ENCODE measurements at places on chromosomes 11 and 22.

- DNase-seq, result no peak
Measured at GRCh38 chr11:40054631-40055030, 1404.8 kb downstream of the LRRC4C start.

- DNase-seq, result no peak
Measured at GRCh38 chr22:44951510-44951816, 58.3 kb downstream of the PHF21B start.

GRCh38 chr22:27487600-27488452, 313.7 kb downstream of the MN1 start:
- DNase-seq, result no peak

DNA sequence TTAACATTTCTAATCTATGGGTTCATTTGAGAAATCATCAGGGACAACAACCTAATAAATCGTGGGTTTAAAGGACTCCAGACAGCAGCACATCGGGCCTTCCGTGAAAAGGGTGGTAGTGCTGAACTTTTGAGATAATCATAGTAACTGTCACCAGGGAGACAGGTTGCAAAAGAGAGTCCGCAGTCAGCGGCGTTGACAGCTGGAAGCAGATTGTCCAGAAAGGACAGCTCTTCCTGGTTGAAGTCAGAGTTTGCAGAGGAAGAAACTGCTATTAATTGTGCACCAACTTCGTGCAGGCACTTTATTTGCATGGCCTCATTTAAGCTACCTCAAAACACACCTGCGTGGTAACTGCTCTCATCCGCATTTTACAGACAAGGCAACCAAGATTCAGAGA, 20.5 kb upstream of the ISX start:
- no peak for DNase-seq

GRCh38 chr11:126483621-126484195, 128.2 kb downstream of the ST3GAL4 start:
- DNase-seq, result no peak
